GOT3 (cell line): ENCODE measurements at places on chromosomes 6 and 20.
A peak's percentile ranks its signal among the peaks of the same experiment; 100 is the strongest.

DNA sequence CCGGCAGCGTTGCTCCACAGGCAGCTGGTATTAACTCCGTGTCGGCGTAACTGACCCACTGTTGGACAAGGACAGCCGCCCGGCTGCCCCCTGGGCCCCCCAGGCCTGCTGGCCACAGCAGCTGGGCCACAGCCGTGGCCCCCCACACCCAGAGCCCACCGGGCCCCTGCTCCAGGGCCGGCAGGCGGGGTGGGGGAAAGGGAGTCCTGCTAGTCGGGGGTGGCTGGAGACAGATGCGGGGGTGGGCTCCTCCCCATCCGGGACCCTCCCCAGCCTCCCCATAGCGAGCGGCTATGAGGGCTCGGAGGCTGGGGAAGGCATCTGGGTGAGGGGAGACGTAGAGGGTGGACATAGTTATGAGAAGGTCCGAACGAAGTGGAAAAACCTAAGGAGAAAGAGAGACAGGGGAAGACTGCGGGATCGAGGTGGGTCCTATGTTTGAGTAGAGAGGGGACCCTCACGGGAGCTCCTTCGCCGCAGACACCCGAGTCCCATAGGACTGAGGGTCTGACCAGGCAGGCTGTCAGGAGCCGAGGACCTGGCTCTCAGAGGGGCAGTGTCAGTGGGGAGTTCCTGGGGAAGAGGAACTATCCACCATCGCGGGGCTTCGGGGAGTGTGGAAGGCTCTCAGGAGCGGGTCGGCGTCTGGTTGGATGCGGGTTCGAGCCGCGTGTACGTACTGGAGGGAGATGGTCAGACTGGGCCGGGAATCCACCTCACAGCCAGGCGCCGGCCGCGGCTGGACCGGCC lies 511 bp downstream of the VARS1 start:
- no peak for DNase-seq

- DNase-seq, result no peak
Measured at GRCh38 chr6:46262928-46263706, 92.3 kb upstream of the ENPP5 start.

GRCh38 chr20:51930775-51931174 lies 128.5 kb upstream of the SALL4 start:
- DNase-seq, result peak; percentile 61

GRCh38 chr6:36688739-36689075 lies 8.9 kb upstream of the RAB44 start:
- no peak for DNase-seq

DNA sequence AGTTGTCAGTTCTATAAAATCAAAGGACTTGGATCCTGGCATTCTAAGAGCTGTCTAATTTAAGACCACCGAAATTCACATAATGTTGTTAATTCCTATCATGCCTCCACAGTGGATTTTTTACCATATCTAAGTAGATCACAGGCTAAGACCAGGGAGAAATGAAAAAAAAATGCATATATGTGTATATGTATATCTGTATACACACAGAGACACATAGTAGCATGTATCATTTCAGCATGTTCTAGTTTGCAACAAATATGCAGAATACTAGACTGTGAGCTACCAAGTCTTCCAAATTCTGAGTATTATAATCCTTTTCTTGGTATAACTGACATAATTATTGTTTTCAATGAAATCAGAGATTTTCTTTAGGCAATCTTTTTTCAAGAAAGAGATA lies 267.6 kb upstream of the TSHZ2 start:
- no peak for DNase-seq

DNA sequence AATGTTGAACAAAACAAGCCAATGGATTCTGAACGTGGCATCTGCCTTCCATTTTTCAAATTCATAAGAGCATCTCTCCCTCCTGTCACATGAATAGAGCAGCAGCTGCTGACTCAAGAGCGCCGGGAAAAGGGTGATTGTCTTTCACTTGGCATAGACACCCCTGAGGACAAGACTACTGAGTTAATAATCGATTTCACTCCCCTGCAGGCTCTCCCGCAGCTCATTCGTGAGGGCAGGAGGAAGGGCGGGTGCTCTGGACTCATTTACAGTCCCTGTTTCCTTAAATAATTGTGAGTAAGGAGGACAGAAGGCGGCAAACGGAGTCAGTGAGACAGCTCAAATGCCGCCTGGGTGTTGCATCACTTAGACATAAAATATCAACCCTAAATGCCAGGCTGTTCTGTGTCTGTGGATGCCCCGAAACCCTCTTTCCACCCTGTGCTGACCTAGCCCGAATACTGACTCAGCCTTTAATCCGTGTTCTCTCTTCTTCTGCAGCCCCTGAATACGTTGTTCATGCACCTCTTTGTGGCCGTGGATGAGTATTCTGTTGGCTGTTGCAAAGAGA lies 21.6 kb downstream of the CFAP61 start:
- no peak for DNase-seq

GRCh38 chr6:14542670-14543366 lies 425.2 kb downstream of the CD83 start:
- DNase-seq, result no peak

DNA sequence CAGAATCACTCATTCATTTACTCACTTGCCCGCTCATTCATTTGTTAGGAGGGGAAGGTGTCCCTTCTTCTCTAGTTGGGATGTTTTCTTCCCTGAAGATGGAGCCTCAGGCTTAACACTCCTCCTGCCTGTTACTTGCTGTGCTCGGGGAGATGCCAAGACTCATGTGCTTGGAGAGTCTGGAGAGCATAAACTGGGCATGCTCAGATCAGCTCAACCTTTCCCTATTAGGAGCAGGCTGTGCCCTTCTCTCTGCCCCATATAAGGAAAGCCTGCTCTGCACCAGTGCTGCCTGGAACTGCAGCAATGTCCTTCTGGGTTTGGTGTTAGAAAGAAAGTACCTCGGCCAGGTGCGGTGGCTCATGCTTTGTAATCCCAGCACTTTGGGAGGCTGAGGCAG lies 18.0 kb upstream of the UBE2V1 start:
- DNase-seq, result no peak

DNA sequence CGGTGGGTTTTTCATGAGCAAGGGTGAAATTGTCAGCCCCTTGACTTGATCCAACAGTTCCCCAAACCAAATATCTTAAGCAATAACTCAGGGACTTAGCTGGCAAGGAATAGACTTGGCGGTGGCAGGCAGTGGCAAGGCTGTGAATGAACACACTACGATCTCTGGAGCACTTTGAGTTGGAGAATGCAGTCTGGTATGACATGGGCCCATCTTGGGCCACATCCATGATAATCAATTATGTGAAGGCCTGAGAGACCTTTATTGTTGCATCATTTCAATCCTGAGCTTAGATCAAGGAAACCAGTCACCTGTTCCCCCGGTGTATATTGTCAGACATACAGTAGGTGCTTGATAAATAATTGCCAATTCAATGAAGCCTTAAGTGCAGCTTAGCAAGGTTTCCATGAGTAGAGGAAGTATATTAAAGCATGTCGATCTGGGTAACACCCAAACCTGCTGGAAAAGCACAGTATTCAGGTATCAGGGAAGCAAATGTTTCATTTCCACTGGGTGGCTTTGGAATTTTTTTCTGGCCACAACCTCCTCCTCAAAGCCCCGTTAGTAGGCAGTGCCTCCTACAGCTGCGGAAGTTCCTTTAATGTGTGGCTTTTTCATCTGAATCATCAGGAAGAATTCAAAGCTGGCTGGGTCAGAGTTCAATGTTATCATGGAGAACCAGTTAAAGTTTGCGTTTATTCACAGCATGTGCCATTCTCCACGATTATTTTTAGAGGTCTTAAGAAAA lies 10.2 kb downstream of the CASS4 start:
- DNase-seq, result no peak

DNA sequence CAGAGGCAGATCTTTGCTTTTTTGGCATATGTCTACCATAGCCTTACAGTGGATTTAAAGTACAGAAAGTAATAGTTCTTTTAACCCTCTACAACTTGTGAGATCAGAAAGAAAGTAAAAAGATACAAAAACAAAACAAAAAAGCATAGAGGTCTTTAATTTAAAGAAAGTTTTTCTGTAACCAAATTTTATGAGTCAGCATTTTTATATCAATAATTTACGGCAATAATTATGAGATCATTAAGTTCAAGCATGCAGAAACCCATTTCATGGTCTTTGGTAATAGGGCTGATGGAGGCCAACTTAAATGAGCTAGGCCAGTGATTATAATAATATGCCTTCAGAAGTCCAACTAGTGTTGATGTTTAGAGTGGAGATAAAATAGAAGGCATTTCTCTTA lies 145.9 kb downstream of the AIG1 start:
- no peak for DNase-seq

GRCh38 chr20:53183181-53183580 lies 211.0 kb downstream of the TSHZ2 start:
- DNase-seq, result no peak

- DNase-seq, result no peak
Measured at GRCh38 chr20:19562426-19562825, 195.6 kb upstream of the RIN2 start.

DNA sequence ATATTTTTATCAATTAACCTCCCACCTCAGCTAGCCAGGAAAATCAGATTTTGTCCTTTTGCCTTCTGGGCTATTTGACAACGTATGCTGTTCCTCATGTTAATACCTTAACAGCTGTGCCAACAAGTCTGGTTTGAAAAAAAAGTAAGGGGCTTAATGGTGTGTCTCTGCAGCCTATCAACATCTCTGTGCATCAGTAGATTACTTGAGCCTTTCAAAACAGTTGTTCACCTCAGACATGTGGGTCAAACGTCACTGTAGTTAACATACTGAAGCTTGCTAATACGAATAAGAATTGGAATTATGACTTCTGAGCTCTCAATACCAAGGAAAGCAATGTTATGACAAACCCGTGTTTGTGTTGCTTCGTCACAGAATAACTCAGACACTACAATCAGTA lies 23.0 kb downstream of the CEP57L1 start:
- no peak for DNase-seq

DNA sequence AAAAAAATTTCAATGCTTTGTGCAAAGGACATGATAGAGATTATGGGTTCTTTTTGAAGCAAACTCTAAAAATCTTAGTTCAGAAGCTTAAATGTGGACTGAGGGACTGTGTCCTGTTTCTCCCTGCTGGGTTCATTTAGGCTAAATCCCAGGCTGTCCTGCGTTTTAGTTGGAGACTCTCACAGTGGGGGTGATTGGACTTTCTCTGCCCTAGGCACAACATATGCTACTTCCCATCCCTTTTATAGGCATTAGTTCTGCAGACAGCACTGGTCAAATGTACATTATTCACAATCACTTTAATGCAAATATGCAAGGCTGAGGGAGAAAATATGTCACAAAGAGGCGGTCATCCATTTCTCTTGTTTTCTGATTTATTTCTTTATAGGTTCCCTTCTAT lies 71.3 kb downstream of the TFAP2B start:
- DNase-seq, result no peak
